ENCODE measurements at places on chromosomes 16 and 17. TPM values are rescaled to one million over a fixed set of nuclear protein-coding genes. Genes with fewer than 3 reads are reported as not detected.

Gene ANKS4B
- total RNA-seq: not detected

Gene USP43
- 0.12 TPM for total RNA-seq

Gene ADCY7
- 213 TPM for total RNA-seq

Gene RNF227
- 3.9 TPM for total RNA-seq

Gene MTSS2
- 2.7 TPM for total RNA-seq

All from T-helper 1 cell treated with Interleukin-12 subunit alpha and Interleukin-12 subunit beta and Interleukin-4 antibody, amounts not matched to agents 30 ng/mL and 1 ng/mL, for 36 hours (primary cell).